ENCODE measurements at places on chromosomes 6 and 20.

DNA sequence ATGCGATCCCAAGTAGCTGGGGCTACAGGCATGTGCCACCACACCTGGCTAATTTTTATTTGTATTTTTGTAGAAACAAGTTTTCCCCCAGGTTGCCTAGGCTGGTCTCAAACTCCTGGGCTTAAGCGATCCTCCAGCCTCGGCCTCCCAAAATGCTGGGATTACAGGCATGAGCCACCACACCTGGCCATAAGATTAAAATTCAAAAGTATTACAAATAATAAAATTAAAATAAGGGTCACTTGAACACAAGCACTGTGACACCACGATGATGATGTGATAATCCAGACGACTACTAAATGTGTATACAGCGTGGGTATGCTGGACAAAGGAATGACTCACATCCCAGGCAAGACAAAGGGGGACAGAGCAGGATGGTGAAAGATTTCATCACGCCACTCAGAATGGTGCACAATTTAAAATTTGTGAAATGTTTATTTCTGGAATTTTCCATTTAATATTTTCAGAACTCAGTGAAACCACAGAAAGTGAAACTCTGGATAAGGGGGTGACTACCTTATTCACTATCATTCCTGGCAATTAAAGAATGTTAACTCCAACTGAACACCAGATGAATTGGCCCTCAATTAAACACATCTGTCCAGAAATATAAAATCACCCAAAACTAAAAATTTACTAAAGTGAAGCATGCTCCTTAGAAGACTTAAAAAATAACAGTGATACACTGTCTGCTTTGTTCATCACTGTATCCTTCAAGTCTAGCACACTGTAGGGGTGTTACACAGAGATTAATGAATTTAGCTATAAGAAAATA is 13.1 kb downstream of the B4GALT5 start:
- DNase-seq = no peak

GRCh38 chr6:14072084-14072483 is 45.5 kb upstream of the CD83 start:
- DNase-seq = no peak

GRCh38 chr20:13809373-13809772 is 24.5 kb downstream of the NDUFAF5 start:
- DNase-seq = no peak

DNA sequence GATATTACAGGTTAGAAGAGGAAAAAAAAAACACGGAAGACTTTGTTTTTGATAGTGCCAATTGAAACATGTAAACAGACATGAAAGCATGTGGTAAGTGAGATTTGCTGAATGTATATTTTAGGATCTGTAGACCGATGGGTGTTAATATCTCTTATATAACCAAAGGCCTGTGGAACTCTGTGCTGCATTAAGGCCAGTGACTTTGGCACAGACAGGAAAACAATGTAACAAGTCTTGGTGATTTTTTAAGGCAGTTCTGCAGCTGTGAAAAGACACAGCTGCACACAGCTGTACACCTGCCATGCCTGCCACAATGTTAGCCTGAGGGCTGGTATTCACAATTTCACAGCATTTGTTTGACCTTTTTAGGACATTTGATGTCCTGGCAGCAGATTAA is 6.1 kb downstream of the SOBP start:
- DNase-seq = no peak

- DNase-seq = peak; percentile 84
These were observed 102.6 kb downstream of the IBTK start for GRCh38 chr6:82144852-82145340.

DNA sequence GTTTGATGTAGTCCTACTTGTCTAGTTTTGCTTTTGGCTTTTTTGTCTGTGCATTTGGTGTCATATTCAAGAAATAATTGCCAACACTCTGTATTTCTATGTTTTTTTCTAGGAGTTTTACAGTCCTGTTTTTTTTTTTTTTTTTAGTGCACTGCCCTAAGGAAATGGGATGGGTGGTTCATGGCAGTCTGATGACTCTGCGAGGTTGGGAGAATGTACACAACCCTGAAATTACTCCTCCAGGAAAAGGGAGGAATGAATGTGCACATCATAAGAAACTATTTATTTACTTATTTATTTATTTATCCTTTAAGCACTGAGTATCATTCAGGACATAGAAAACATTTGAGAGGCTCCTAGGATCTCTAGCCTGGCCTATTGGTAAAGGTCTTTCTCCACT is 15.2 kb upstream of the SLC17A5 start:
- no peak for DNase-seq

GRCh38 chr6:157019115-157019641 is 242.0 kb downstream of the ARID1B start:
- no peak for DNase-seq

DNA sequence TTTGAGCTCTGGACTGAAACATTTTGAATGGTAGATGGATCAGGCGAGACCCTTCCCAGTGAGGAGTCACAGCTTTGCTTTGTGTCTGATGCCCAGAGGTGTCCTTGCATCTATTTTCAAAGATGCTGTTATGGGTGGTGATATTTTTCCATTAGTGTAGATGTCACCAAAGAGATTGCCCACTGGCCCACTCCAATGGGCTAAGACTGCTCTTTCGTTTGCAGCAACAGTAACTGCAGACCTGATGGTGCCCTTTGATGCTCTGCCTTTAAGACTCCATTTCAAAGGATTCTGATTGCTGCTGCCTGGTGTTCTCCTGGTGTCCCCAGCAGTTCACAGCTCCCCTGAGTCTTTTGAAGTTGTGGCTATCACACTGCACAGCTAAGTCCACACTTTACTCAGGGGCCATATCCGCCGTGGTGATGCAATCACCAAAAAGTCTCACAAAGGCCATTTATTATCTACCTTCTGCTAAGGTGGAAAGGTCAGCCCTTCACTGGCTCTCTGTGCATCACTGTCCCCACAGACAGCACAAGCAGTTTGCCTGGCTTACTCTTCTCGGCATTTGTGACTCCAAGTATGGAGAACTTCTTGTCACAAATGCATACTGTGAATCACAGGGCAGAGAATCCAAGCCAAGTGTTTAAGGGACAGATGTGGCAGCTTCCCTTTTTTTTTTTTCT is 56.4 kb downstream of the NOX3 start:
- DNase-seq = no peak

DNA sequence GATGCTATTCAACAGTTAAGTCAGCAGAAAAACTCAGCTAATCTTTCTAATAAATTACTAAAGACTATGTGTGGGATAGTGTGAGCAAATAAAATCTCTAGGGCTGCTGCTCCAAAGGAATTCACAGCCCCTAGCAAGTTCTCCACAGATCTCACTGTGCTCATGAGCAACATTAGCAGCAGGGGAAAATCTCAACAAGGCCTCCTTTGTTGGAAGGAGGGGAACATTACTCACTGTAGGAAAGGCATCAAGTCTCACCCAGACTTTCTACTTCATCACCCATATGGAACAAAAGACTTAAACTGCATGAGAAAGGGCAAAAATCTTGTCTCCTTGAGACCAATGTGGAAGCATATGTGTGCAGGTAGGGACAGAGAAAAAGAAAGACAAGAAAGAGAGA is 726.4 kb upstream of the SLC35B3 start:
- DNase-seq = no peak

DNA sequence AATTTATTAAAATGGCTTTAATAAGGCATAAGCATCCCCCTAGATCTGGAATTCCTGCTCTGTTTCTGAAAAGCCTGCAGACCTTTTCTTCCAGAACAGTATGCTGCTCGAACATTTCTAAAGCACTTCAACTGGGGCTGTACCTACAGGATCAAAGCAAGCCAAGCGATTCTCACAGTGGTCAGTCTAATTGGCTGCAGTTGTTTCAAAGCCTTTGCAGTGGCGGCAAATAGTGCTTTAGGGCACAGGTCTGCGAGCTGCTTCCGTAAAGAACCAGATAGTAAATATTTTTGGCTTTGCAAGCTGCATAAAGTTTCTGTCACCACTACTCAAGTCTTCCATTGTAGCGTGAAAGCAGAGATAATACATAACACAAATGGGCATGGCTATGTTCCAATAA is 88.9 kb upstream of the FBXL4 start:
- DNase-seq = no peak

DNA sequence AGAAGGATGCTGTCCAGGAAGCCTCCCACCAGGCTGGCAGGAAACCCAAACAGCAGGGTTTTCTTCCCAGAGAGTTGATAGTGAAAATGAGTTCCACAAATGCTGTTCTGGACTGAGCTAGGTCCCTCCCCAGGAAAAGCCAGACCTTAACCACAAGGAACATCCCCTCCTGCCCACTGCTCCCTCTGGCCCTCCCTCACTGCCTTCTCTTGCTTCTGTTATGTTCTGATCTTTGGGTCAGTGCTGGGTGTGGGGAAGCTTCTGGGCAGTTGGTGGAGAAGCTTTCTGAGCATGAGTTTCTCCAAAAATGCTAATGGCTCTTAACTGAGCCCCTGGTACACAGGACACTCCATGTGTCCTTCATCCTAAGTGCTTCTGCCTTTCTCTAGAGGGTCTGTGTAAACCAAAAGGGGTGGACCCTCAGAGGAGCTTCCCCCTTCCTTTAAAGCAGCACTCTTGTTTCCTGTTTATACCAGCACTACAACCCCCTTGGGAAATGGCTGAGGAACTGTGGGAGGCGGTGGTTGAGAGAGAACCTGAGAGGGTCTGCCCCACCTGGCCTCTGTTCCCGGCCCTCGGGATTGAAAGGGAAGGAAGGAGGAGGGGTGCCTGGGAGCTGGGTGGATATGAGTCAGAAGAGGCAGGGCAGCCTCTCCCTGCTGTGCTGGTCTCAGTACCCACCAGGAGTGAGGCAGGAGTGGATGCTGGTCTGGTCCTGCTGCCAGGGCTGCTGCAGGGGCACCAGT is 42.0 kb downstream of the CDS2 start:
- DNase-seq = no peak

GRCh38 chr6:112190164-112190563 is 64.2 kb downstream of the LAMA4 start:
- no peak for DNase-seq

DNA sequence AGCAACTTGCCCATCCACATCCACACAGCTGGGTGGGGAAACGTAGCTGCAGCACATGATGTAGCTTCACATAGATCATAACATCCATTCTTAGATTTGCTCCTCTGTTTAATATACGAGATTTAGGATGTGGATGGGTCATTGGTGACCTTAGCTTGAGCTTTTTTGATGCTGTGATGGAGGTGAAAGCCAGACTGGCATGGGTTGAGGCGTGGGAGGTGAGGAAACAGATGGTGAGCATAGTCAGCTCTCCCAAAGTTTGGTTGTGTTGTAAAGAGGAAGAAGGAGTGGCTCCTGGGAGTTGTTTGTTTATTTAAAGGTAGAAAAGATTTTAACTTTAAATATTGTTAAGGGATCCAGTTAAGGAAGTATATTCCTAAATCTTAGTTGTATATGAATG is 5.3 kb downstream of the ARFGEF2 start:
- no peak for DNase-seq

DNA sequence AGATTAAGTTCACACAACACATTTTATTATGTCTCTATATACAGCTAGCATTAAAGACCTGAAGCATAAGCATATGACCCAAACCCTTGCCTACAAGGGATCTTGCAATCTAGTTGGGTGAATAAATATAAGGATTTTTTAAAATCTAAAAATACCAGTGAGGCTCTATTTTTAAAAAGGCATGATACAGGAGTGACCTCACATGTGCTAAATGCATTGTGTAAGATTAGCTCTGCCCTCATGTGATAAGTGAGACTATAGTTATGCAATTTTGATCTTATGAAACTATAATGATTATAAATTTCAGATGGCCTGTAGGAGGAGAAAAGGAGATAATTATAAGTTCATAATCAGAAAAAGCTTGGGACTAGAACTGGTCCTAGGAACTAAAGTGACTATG is 451.0 kb upstream of the MAN1A1 start:
- DNase-seq = no peak

- no peak for DNase-seq
These were observed 23.8 kb upstream of the FAM50B start for GRCh38 chr6:3825331-3825831.
